ENCODE measurements at places on chromosomes 7 and 10.

DNA sequence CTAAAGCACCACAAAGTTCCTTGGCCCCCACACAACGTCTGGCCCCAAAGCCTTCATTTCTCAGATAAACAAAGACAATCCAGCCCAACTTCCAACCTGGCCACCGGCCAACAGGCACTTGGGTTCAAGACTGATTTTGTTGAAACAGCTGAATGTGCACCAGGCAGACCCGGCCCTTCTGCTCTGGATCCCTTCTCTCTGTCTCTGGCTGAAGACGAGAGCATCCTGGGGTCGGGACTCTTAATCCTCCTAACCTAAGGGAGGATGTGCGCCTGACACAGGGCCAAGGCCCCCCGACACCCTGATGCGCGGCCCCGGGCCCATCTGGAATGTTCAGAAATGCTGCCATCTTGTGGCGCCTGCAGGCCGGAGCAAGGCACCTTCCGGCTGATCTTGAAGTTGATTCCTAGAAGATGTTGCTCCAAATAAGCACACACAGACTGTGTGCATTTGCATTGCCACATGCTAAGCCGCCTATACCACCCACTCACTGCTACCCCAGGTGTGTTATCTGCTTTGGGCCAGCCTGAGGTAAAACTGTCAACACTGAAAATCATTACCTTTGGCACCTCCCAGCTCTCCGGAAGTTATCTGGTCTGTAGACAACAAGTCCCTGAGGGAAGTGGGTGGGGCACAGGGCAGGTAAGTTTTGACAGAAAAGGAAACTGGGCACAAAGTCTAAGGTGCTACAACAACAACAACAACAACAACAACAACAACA is 98.4 kb upstream of the HABP2 start:
- DNase-seq = no peak

DNA sequence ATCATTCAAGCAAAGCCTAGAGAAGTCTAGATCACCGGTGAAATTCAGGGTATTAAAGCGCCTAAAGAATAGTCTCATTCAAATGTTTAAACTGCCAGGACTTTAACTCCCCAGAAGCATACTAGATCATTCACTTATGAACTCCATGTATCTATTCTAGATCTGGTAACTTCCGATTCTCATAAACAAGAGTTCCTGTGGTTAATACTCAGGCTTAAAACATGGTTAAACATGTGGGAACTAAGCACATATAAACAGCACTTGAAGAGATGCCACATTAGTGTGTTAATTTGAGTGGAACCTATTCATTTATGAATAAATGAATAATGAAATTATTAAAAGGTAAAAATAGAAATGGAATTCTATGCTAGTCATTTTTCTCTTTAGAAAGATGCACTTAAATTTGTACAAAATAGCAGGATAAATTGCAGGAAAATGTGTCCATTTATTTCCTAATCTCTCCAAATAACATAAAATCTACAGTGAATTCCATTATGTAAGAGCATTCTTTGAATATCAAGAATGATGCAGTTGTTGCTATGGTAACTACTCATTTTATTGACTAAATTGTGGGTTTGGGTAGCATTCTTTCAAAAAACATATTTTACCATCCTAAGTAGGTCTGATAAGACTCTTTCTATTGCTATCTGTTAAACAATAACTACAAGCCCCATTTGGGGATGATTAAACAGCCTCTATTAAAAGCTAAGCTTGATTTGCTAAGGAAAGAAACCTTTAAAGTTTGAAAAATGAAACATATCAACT is 147.6 kb upstream of the TMEM168 start:
- DNase-seq = no peak

DNA sequence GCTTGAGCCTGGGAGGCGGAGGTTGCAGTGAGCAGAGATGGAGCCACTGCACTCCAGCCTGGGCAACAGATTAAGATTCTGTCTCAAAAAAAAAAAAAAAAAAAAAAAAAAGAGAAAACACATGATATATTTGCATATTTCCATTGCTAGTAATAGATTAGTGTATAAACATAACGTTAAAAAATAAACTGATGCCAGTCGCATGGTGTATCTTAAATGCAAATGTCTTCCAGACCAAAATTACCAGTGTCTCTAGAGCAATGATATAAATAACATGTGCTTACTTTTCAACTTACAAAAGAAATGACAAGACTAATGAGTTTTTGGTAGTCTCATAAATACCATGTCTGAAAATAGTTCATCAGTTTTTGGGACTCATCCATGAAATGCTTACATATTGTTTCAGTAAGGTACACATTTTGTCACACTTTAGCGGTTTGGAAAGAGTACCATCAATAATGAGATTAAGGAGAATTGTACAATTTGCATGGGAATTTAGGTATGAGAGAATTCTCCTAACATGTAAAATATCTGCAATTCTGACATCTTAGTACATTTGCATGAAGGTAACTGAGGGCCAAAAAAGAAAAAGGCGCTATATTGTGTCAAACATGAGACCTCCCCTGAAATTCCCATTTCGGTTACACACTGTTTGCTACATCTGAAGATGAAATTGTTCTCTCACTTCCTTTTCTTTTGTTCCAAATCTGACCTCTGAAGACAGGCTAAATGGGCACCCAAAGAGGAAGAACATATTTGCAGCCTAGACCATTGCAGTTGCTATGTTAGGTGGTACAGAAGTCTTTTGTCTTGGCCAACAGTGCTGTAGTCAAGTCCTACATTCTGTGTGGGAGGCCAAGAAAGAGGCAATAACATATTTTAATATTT is 51.5 kb upstream of the PIP4K2A start:
- DNase-seq = no peak

- peak; percentile 65 for DNase-seq
Observed at GRCh38 chr10:78756604-78757343, 312.0 kb upstream of the ZMIZ1 start.

- DNase-seq = no peak
Observed at GRCh38 chr10:121838931-121839330, 88.9 kb downstream of the ATE1 start.

DNA sequence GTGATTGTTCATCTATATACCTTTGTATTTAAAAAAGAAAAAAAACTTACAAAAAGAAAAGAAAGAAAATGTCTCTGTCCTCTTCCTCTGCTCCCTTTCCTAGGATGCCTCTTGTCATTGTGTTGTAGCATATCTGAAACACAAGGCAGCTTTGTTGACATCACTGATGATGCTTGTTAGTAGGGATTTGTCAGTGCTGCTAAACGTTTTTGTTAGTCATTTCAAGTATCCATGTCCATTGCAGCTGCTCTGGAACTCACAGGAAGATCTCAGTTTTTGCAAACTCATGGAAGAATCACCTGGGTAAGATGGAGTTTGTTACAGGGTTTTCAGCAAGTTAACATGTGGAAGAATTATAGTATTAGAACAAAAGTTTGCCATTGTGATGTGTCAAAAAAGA is 123.6 kb downstream of the CCSER2 start:
- no peak for DNase-seq

Measured in tibial nerve (tissue), 4 donors.